Breast epithelium (tissue), 4 donors: ENCODE measurements at places on chromosomes 2 and 18.

GRCh38 chr2:219178377-219179175 lies 501 bp downstream of the RETREG2 start:
- peak overlapping the region; percentile 97 for H3K27ac ChIP-seq
- no peaks in the 10 kb centered on the region for H3K27me3 ChIP-seq
- peaks cover 7% of the 10 kb centered on the region for H3K36me3 ChIP-seq
- peaks cover 19% of the 10 kb centered on the region for H3K4me1 ChIP-seq

DNA sequence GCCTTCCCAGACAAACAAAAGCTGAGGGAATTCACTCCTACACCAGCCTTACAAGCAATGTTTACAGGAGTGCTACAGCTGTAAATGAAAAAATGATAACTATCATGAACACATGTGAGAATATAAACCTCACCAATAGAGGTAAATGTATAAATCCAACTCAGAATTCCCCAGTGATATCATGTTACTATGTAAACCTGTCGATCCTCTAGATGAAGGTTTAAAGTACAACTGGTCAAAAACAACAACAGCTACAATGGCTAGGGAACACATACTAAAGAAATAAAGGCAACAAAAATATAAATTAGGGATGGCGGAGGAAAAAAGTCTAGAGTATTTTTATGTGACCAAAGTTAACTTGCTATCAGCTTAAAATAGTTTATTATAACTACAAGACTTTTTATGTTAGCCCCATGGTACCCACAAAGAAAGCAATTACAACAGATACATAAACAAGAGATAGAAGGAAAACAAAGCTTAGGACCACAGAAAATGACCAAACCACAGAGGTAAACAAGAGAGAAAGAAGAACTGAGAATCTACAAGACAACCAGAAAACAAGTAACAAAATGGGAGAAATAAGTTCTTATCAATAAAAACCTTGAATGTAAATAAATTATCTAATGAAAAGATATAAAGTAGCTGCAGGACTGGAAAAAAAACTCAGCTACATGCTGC lies 8.3 kb downstream of the CERKL start:
- H3K4me1 ChIP-seq, result no peaks in the 10 kb centered on the region
- no peak overlapping the region for H3K4me3 ChIP-seq
- H3K27ac ChIP-seq, result no peak overlapping the region
- H3K27me3 ChIP-seq, result no peaks in the 10 kb centered on the region

GRCh38 chr2:175855236-175855635 lies 146.8 kb downstream of the LNPK start:
- DNase-seq, result no peak
- no peak overlapping the region for H3K4me3 ChIP-seq
- H3K27ac ChIP-seq, result no peak overlapping the region
- no peaks in the 10 kb centered on the region for H3K27me3 ChIP-seq
- no peaks in the 10 kb centered on the region for H3K36me3 ChIP-seq
- no peaks in the 10 kb centered on the region for H3K4me1 ChIP-seq

DNA sequence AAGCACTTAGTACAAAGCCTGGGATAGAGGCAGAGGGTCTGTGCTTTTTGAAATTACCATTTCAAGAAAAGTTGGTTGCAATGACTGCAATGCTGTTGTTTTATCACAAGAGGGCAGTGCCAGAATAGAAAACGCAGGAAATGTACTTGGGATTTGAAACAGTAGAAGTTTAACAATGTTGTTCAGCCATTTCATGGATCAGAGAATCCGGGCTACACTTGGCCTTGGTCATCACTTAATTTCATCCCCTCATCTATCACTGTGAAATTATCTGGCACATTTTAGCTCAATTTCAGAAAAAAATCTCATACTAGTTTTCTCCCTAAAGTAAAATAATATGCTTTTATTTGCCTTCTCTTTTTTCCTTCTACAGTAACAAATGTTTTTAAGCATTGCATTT lies 70.8 kb downstream of the RAPGEF4 start:
- no peaks in the 10 kb centered on the region for H3K27me3 ChIP-seq
- no peak for DNase-seq
- no peak overlapping the region for H3K27ac ChIP-seq
- H3K4me3 ChIP-seq, result no peak overlapping the region

- H3K4me3 ChIP-seq, result no peak overlapping the region
- no peak for DNase-seq
- H3K27ac ChIP-seq, result no peak overlapping the region
These were observed 15.7 kb downstream of the COPS8 start for GRCh38 chr2:237101118-237101979.

DNA sequence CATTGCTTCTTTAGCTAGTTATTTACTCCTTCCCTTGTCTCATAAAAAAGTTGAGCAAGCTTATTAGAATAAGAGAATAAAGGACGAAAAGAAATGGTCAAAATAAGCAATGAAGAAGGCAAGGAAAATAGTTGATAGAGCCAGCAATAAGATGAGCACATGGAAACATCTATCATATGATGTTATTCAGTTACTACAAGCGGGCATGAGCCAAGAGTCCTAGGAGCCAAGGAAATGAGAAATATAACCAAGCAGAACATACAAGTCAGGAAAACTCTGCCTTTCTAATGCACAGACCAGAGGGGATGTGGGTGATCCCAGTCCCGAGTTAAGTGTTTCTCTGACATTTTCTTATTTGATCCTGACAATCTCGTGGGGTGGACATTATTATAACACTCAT lies 33.9 kb downstream of the INO80C start:
- no peaks in the 10 kb centered on the region for H3K27me3 ChIP-seq
- no peak overlapping the region for H3K4me3 ChIP-seq
- DNase-seq, result no peak
- no peaks in the 10 kb centered on the region for H3K36me3 ChIP-seq
- H3K27ac ChIP-seq, result no peak overlapping the region
- no peaks in the 10 kb centered on the region for H3K4me1 ChIP-seq

DNA sequence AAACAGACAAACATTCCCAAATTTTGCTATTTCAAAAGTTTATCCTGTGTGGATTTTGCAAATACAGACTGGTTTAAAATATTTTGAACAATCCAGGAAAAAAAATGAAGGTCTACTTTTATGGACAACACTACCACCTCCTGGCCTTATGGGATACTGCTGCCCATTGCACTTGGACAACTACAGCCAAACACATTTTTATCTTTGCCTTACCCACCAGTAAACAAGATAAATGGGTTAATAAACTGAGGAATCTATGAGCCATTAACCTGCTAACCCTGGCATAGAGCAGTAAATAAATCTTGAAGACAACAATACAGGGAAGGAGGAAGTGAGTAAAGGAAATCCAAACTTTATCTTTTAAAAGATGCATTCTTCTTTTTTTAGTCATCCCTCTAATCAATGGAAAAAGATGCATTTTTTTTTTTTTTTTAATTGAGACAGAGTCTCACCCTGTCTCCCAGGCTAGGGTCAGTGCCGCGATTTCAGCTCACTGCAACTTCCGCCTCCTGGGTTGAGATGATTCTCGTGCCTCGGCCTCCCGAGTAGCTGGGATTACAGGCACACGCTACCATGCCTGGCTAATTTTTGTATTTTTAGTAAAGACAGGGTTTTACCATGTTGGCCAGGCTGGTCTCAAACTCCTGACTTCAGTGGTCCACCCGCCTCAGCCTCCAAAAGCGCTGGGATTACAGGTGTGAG lies 2.1 kb upstream of the SPIRE1 start:
- H3K36me3 ChIP-seq, result no peaks in the 10 kb centered on the region
- DNase-seq, result no peak
- no peak overlapping the region for H3K4me3 ChIP-seq
- no peak overlapping the region for H3K27ac ChIP-seq
- H3K27me3 ChIP-seq, result no peaks in the 10 kb centered on the region
- no peaks in the 10 kb centered on the region for H3K4me1 ChIP-seq

DNA sequence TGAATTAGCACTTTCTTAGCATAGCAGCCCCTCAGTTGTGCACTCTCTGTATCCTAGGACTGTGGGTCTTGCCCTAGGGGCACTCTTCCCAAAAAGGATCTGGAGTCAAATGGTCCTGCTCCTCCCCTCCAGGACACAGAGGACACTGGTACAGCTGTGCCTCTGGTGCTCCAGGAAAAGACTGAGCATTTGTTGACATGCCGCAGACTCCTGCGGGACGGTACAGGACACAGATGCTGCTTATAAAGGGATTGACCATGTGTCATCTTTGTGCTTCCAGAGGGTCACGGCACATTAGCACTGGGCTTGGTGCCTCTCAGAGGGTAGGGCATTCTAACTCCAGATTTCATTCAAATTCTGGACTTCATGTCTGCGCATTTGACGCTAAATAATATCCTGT lies 110.5 kb downstream of the KLF7 start:
- no peak overlapping the region for H3K27ac ChIP-seq
- no peaks in the 10 kb centered on the region for H3K4me1 ChIP-seq
- DNase-seq, result no peak
- no peaks in the 10 kb centered on the region for H3K36me3 ChIP-seq
- H3K27me3 ChIP-seq, result no peaks in the 10 kb centered on the region

GRCh38 chr2:24434541-24434940 lies 56.5 kb upstream of the NCOA1 start:
- peak overlapping the region; percentile 80 for H3K27ac ChIP-seq
- H3K36me3 ChIP-seq, result no peaks in the 10 kb centered on the region
- no peaks in the 10 kb centered on the region for H3K4me1 ChIP-seq

- H3K4me3 ChIP-seq, result no peak overlapping the region
- H3K36me3 ChIP-seq, result no peaks in the 10 kb centered on the region
- no peaks in the 10 kb centered on the region for H3K27me3 ChIP-seq
- no peak for DNase-seq
These were observed 64.3 kb downstream of the NCKAP5 start for GRCh38 chr2:133503927-133504326.

- DNase-seq, result no peak
- H3K4me1 ChIP-seq, result no peaks in the 10 kb centered on the region
- no peaks in the 10 kb centered on the region for H3K36me3 ChIP-seq
- H3K4me3 ChIP-seq, result no peak overlapping the region
- no peaks in the 10 kb centered on the region for H3K27me3 ChIP-seq
- no peak overlapping the region for H3K27ac ChIP-seq
These were observed 208.7 kb downstream of the PTPRM start for GRCh38 chr18:7775843-7776242.

DNA sequence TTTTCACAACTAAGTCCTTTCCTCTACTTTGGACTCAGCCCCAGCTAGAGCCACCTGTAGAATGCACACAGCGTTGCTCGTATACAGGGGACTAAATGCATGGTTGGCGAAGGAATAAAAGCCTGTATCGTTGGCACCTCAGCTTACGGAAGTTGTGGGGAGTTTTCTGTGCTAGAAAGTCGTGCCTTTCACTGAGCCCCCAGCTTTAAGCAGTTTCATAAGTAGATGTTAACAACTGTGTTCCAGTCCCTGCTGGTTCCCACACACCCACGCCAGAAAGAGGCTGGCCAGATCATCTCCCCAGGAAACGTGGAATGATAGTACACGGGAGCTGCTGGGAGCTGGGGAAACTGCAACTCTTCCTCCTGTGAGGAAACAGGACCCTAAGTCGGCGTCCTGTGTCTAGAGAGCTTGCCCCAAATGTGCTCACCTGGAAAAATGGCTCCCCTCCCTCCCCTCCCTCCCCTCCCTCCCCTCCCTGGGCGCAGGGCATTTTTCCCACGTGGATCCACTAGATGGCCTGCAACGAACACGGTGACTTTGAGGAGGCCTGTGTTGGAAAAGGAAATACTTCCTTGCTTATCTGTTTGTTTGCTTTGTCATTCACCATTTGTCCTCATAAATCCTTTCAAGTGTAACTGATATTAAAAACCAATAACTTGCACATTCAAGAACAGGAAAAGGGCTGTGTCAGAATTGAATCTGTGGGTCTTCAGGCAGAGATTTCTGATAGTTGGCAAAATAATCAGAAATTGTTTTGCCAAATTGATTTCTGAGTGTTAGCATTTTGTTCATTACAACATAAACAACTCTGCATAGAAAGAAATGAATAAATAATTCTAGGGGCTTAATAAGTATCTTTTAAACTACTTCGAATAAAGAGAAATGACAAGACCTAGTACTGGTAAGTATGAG lies 43.9 kb upstream of the RFX8 start:
- peak overlapping the region; percentile 42 for H3K4me3 ChIP-seq
- H3K36me3 ChIP-seq, result no peaks in the 10 kb centered on the region
- peak overlapping the region; percentile 76 for H3K27ac ChIP-seq
- DNase-seq, result no peak
- H3K4me1 ChIP-seq, result no peaks in the 10 kb centered on the region
- H3K27me3 ChIP-seq, result no peaks in the 10 kb centered on the region

GRCh38 chr2:170265321-170265720 lies 87.4 kb downstream of the MYO3B start:
- H3K27me3 ChIP-seq, result no peaks in the 10 kb centered on the region
- no peaks in the 10 kb centered on the region for H3K4me1 ChIP-seq
- no peak overlapping the region for H3K4me3 ChIP-seq

DNA sequence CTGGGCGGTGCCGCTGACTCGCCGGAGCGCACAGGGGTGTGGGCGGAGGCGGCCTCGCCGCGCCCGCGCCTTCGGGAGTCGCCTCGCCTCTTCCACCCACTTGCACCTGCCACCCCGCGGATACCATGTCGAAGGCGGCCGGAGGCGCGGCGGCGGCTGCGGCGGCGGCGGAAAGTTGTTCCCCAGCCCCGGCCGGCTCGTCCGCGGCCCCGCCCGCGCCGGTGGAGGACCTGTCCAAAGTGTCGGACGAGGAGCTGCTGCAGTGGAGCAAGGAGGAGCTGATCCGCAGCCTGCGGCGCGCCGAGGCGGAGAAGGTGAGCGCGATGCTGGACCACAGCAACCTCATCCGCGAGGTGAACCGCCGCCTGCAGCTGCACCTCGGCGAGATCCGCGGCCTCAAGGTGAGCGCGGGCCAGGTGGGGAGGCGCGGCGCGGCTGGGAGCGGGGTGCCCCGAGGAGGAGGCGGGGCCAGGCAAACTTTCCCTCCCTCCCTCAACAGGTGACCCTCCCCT lies 766 bp downstream of the CCDC85A start:
- H3K4me1 ChIP-seq, result no peaks in the 10 kb centered on the region
- H3K27ac ChIP-seq, result no peak overlapping the region

DNA sequence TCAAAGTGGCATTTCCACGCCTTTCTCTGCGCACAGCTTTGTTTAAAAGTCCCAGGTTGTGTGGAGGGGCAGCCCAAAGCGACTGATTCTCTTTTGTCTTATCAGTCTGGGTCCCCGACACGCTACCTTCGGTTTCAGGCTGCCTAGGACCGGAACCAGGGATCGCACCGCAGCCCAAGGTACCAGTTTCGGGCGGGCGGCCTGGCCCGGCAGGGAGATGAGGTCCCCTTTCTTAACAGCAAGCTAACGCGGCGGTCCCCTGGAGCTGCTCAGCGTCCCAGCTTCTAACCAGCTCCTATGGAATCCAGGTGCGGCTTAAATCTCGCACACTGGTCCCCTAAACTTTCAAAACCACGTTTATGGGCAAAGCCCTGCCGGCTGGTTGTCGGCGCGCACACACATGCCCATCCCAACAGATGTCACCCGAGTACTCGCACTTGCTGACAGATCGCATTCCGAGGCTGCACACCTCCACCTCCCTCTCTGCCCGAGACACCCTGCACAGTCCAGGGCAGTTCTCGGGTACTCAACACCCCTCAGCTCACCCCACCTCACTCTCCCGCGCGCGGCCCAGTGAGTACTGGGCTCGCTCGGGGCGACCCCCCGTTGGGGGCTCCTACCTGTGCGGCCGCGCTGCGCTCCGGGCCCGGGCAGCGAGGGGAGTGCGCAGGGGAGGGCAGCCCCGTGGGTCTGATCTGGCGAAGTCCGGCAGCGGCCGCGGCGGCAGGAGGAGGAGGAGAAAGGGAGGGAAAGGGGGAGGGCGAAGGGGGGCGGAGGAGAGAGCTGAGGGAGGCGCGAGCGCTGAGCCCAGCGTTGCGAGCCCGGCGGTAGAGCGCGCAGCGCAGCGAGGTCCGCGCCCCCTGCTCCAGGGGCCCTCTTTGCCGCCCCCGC lies at the start of gene EFEMP1:
Gene EFEMP1, minus strand, starts transcription at position 692 of the 891 bp plus-strand sequence. CDS start 1,342 bp downstream, outside the sequence.
- peak within 1 kb of the TSS; percentile 80 for H3K27ac ChIP-seq
- DNase-seq, result peak; percentile 45
- peak within 1 kb of the TSS; percentile 69 for H3K4me3 ChIP-seq

GRCh38 chr2:180334514-180334913 lies 327.4 kb upstream of the CWC22 start:
- H3K27ac ChIP-seq, result no peak overlapping the region
- no peak overlapping the region for H3K4me3 ChIP-seq
- no peak for DNase-seq
- no peaks in the 10 kb centered on the region for H3K4me1 ChIP-seq
- no peaks in the 10 kb centered on the region for H3K27me3 ChIP-seq
